ENCODE measurements at places on chromosomes 1 and 21. TPM values are rescaled to one million over a fixed set of nuclear protein-coding genes. Genes with fewer than 3 reads are reported as not detected.

The DMBX1 gene
- not detected for total RNA-seq

The AMY1A gene
- not detected for total RNA-seq

The CBS gene
- total RNA-seq: 4.4 TPM

The S100A14 gene
- not detected for total RNA-seq

The CAMK2N1 gene
- total RNA-seq: 34.0 TPM

The CACHD1 gene
- not detected for total RNA-seq

The TNFRSF8 gene
- total RNA-seq: 0.19 TPM

The SERTAD4 gene
- 0.06 TPM for total RNA-seq

The CYP4A11 gene
- not detected for total RNA-seq

The ADGRB2 gene
- 22.6 TPM for total RNA-seq

The ELAVL4 gene
- not detected for total RNA-seq

The CYP4Z1 gene
- total RNA-seq: not detected

The KRTAP19-3 gene
- not detected for total RNA-seq

The TNNI3K gene
- not detected for total RNA-seq

The MAP3K21 gene
- under 0.01 TPM for total RNA-seq

The RGS16 gene
- not detected for total RNA-seq

The KRTAP11-1 gene
- total RNA-seq: not detected

The WNT9A gene
- 3.5 TPM for total RNA-seq

The A3GALT2 gene
- total RNA-seq: not detected

The USP33 gene
- total RNA-seq: 60.9 TPM

The GTF2B gene
- total RNA-seq: 36.1 TPM

The CD52 gene
- not detected for total RNA-seq

The FAM43B gene
- total RNA-seq: not detected

The SPTA1 gene
- total RNA-seq: not detected

The S100A7 gene
- total RNA-seq: not detected

The OR6K3 gene
- total RNA-seq: not detected

The SAMD11 gene
- total RNA-seq: 3.4 TPM

The PGLYRP3 gene
- not detected for total RNA-seq

The SLC35F3 gene
- not detected for total RNA-seq

The G0S2 gene
- total RNA-seq: 1.0 TPM

The AADACL3 gene
- total RNA-seq: not detected

The TFAP2E gene
- total RNA-seq: 0.06 TPM

The KIF17 gene
- total RNA-seq: 0.13 TPM

The WDR64 gene
- total RNA-seq: not detected

The LCE2B gene
- total RNA-seq: not detected

The LYPD8 gene
- not detected for total RNA-seq

The CRYZL1 gene
- total RNA-seq: 18.3 TPM

The CD5L gene
- total RNA-seq: not detected

The OR10J1 gene
- not detected for total RNA-seq

The KIF26B gene
- under 0.01 TPM for total RNA-seq

The CLCA1 gene
- total RNA-seq: not detected

The SLC39A1 gene
- 150 TPM for total RNA-seq

The C1QB gene
- total RNA-seq: not detected

The ENO1 gene
- 2,184 TPM for total RNA-seq

The GUCA2B gene
- total RNA-seq: not detected

The GBP2 gene
- total RNA-seq: 35.3 TPM

The SLC1A7 gene
- total RNA-seq: not detected

The VANGL2 gene
- under 0.01 TPM for total RNA-seq

The CASQ1 gene
- total RNA-seq: not detected

The CD247 gene
- total RNA-seq: not detected

The GJB4 gene
- not detected for total RNA-seq

The CAMTA1 gene
- total RNA-seq: 69.0 TPM

Measured in LHCN-M2 (cell line).